ENCODE measurements at places on chromosomes 1 and 21.

DNA sequence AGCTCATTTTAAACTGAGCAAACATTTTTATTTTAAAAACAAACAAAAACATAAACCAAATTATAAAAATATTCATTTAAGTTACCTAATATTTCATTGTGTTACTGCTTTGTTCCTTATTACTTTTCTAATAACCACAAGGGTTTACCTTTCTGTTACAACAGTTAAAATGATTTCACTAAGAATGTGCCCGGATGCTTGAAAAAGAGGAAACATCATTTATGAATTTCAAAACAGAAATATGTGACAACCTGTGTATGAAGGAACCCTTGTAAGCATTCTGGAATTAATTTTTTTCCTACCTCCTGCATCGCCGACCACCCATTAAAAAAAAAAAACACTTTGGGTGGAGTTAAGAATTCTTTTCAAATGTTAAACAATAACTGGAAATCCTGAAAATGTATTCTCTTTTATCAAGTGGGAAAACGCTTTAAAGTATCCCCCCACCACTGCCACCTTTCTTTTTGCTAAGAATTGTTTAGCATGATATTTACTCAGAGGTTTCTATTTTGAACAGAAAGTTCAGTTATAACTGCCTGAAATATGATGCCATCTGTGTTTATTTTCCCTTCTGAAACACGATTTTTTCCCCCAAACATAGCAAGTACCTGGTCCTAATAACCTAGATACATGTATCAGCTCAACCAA is 9.1 kb downstream of the CYYR1 start:
- no peak for DNase-seq

- no peak for DNase-seq
These were observed at the start of gene KRTAP21-3 for GRCh38 chr21:30718239-30718909. Gene KRTAP21-3 (minus strand): TSS chr21:30718777. CDS start chr21:30718759, 18 bp downstream.

- DNase-seq: no peak
These were observed 105.5 kb downstream of the LRIG2 start for GRCh38 chr1:113178522-113178921.

- DNase-seq: no peak
These were observed 129.2 kb upstream of the PROX1 start for GRCh38 chr1:213858581-213858980.

GRCh38 chr1:225460021-225460736 is 32.3 kb upstream of the LBR start:
- DNase-seq: no peak

GRCh38 chr1:10835822-10836421 is 39.5 kb upstream of the CASZ1 start:
- peak; percentile 71 for DNase-seq

- DNase-seq: no peak
These were observed 61.4 kb upstream of the VCAM1 start for GRCh38 chr1:100657876-100658715.

- DNase-seq: no peak
These were observed 477.5 kb downstream of the PTPRU start for GRCh38 chr1:29713857-29714256.

- no peak for DNase-seq
These were observed 5.4 kb downstream of the SERTAD4 start for GRCh38 chr1:210237981-210238380.

DNA sequence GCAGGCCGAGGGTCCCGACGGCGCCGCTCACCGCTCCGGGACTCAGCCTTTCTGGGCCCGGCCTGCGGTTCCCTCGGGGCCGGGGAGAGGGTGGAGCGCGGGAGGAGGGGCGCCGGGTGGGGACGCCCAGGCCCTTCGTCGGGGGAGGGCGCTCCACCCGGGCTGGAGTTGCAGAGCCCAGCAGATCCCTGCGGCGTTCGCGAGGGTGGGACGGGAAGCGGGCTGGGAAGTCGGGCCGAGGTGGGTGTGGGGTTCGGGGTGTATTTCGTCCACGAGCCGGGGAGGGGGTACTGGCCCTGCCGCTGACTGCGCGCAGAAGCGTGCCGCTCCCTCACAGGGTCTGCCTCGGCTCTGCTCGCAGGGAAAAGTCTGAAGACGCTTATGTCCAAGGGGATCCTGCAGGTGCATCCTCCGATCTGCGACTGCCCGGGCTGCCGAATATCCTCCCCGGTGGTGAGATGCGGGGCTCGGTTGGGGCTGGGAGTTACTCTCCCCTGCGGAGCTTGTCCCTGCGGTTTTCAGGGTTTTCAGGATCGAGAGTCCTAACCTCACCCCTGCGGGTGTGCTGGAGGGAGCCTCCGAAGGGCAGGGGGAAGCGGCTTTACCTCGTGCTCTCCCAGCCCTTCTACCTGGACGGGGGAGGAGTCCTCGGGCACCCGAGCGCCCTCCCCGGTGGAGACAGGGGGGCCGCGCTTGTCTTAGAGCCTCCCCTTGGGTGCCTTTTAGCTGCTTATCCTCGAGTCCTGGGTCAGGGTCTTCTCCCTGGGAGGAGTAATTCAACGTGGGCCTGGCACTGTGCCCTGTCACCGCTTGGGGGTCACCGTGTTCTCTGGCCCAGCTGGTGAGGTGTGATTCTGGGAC is 2.1 kb downstream of the SAMD11 start:
- DNase-seq: no peak

DNA sequence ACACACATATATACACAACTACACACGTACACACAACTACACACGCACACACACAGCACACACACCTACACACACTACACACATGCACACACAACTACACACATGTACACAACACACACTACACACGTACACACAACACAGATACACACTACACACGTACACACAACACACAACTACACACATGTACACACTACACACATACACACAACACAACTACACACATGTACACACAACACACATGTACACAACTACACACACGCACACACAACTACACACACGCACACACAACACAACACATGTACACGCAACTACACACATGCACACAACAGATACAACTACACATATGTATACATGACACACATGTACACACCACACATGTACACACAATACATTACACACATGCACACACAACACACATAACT is 318.1 kb downstream of the CAMTA1 start:
- no peak for DNase-seq

Data from small intestine (tissue), 16 donors.